Activated T-helper 17 cell treated with anti-CD3 and anti-CD28 coated beads, Interleukin-2, amount 50 U/mL, for 72 hours (primary cell): ENCODE measurements at places on chromosomes 6 and 20.
A peak's percentile ranks its signal among the peaks of the same experiment; 100 is the strongest.

- peaks cover 40% of the 10 kb centered on the region for H3K4me1 ChIP-seq
- peak; percentile 52 for ATAC-seq
- H3K36me3 ChIP-seq: peaks cover 61% of the 10 kb centered on the region
- H3K4me3 ChIP-seq: peak overlapping the region; percentile 84
- H3K27me3 ChIP-seq: no peaks in the 10 kb centered on the region
- peak overlapping the region; percentile 73 for H3K27ac ChIP-seq
These were observed 1.4 kb upstream of the CEP43 start for GRCh38 chr6:166997768-166998255.

GRCh38 chr6:111602481-111603011 is 3.1 kb downstream of the TRAF3IP2 start:
- ATAC-seq: no peak
- H3K4me3 ChIP-seq: peak overlapping the region; percentile 88
- peak overlapping the region; percentile 37 for H3K27ac ChIP-seq
- H3K27me3 ChIP-seq: no peaks in the 10 kb centered on the region
- peaks cover 66% of the 10 kb centered on the region for H3K36me3 ChIP-seq

DNA sequence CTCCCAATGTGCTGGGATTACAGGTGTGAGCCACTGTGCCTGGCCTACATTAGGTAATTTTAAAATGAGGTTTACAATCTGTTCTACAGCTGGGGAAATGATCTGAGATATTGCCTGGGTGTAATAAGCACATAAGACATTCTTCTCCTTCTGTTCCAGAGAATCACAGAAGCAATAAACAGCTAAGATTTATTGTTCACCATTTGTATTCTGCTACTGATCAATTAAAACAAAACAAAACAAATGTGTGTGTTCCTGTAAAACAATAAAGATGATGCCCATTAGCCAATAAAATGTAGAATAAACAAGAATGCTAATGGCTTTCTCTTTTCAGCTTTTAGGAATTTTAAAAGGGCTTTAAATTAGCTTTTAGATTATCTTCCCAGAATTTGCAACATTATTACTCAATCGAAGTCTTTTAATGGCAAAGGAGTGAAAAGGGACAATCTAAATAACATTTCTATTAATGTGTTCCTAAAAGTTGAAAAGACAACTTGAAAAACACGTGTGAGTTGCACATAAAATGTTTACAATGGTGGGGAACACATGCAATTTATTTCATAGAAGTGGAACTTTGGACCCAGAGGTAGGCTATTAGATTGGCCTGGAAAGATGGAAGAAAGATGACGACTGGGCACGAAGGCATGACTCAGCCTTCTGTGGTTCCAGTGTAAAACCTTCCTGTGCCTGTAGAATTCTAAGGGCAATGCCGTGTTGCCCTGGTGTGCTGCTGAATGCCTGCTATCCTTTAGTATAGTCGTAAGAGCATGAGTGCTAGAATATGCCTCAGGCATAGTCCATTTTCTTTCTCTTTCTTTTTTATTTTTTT is 29.0 kb upstream of the DEK start:
- no peaks in the 10 kb centered on the region for H3K4me1 ChIP-seq
- no peak overlapping the region for H3K27ac ChIP-seq
- H3K27me3 ChIP-seq: peaks cover 13% of the 10 kb centered on the region
- no peak overlapping the region for H3K4me3 ChIP-seq
- no peaks in the 10 kb centered on the region for H3K36me3 ChIP-seq
- ATAC-seq: no peak

- ATAC-seq: no peak
- H3K27ac ChIP-seq: no peak overlapping the region
- no peak overlapping the region for H3K4me3 ChIP-seq
- peaks cover 16% of the 10 kb centered on the region for H3K27me3 ChIP-seq
- H3K36me3 ChIP-seq: no peaks in the 10 kb centered on the region
- no peaks in the 10 kb centered on the region for H3K4me1 ChIP-seq
These were observed 19.0 kb downstream of the CTCFL start for GRCh38 chr20:57505979-57506378.

DNA sequence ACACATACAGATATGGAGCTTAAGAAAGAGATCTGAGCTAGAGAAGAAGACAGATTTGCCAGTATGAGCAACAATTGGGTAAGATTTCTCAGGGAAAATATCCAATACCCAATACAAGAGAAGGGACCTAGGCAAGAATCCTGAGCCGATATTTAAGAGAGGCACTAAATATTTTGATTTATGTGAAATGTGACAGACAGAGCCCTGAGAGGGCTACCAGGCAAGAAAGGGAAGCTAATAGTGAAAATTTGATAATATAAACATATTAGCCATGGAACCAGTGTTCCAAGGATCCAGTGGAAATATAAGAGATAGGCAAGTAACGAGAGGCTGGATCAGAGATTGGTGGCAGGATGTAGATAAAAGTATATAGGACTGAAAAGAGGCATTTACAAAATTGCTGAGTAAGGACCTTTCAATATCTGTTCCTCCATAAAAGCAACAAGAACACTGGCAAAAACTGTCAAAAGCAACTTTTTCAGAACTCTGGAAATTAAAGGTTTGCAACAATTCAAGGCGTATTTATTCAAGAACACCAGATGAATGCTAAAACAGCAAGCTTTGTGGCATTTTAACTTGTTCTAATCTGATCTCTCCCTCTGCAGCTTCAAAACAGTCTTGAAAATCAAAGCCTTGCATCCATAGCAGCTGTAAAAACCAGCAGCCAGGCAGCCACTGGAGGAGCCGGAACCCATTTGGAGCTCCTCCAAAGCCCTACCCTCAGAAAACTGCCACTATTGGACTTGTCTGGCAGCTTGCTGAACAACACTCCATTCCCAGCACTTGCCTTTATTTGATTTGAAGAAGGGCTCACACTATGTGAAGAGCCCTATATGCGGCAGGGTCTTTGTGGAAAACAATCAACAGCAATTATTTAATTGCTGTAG is 58.8 kb downstream of the REV3L start:
- H3K4me1 ChIP-seq: peaks cover 26% of the 10 kb centered on the region
- H3K27ac ChIP-seq: peak overlapping the region; percentile 35
- no peak for ATAC-seq
- peak overlapping the region; percentile 45 for H3K4me3 ChIP-seq
- H3K36me3 ChIP-seq: peaks cover 19% of the 10 kb centered on the region
- H3K27me3 ChIP-seq: no peaks in the 10 kb centered on the region

DNA sequence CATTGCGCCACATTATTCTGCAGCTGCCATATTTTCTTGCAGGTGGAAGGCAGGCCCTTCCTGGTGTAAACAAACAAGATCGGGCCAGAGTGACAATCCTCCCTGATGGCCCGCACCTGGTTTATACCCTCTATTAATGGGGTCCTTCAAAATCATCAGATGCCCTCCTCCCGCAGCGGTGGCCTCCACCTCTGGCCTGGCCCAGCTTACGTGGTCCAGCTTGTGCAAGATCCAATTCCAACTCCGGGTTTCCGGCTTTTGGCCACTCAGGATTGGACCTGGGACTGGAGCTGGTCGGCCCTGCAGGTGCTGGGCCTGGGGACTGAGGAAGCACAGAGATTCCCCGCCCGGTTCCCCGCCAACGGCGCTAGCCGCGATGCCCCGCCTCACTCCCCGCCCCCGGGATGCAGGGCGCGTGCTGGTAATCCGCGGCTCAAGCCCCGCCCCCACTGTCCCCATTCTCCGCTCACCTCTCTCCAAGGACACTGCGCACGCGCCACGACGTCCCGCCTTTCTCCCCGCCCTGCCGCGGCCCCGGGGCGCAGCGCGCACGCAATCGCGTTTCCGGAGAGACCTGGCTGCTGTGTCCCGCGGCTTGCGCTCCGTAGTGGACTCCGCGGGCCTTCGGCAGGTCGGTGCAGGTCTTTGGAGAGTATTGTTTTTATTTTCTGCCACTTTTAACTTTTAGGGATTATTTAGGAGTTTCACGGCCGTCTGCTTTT is at the start of gene TMEM14B:
TMEM14B (plus strand) TSS at position 555 of the 722 bp plus-strand sequence. CDS start 1,441 bp downstream, outside the sequence.
- peak; percentile 98 for ATAC-seq
- no peaks in the 10 kb centered on the region for H3K27me3 ChIP-seq
- H3K27ac ChIP-seq: peak within 1 kb of the TSS; percentile 90
- H3K4me3 ChIP-seq: peak within 1 kb of the TSS; percentile 92

GRCh38 chr6:136897071-136897470 is 25.0 kb upstream of the SLC35D3 start:
- no peak overlapping the region for H3K27ac ChIP-seq
- no peak for ATAC-seq
- H3K27me3 ChIP-seq: no peaks in the 10 kb centered on the region
- no peak overlapping the region for H3K4me3 ChIP-seq

DNA sequence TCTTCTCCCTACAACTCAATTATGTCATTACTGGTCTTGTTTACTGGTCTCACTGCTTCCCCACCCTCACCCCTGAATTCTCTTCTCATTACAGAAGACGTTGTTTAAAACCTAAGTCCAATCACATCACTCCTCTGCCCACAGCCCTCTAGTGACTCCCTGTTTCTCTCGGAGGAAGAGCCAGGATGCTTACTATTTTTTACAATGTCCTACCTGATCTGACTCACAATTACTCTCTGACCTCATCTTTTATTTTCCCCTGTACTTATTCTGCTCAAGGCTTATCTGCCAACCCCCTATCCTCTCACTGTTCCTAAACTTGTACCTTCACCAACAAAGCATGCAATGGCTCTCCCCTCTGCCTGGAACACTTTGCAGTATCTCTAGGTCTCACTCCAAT is 400.4 kb upstream of the PTCHD4 start:
- ATAC-seq: no peak
- no peak overlapping the region for H3K4me3 ChIP-seq
- H3K4me1 ChIP-seq: no peaks in the 10 kb centered on the region
- H3K36me3 ChIP-seq: no peaks in the 10 kb centered on the region

GRCh38 chr6:157759028-157759427 is 64.0 kb upstream of the SNX9 start:
- peaks cover 79% of the 10 kb centered on the region for H3K4me1 ChIP-seq
- H3K4me3 ChIP-seq: peak overlapping the region; percentile 12
- no peak for ATAC-seq
- peaks cover 27% of the 10 kb centered on the region for H3K36me3 ChIP-seq

DNA sequence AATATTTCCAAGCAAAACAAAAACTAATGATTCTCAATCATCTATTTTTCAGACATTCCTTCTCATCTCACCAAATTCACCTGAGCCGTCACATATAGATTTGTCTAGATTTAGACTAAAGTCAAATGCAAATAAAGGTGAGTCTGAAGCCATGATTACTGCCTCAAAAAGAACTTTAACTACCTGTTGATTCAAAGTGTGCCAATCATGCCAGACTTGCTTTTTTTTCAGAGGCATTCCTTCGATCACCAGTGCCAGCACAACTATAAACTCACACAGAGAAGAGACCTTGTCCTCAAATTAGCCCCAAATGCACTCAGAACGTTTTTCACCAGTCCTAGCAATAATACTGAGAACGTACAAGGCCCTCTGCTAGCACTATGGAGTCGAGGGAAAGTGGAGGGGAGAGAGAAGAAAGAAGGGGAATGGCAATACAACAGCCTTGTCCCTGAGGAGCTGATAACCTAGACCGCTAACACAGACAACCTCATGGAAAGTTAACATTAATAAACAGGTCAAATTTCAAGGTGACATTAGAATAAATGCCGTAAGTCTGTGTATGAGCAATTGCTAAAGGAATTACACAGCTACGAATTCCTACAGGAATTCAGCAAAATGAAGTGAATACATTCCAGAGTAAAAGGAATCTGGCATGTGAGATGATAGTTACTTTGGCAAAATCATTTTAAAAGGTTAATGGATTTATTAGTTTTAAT is 60.9 kb downstream of the EPB41L2 start:
- H3K4me3 ChIP-seq: no peak overlapping the region
- peaks cover 3% of the 10 kb centered on the region for H3K4me1 ChIP-seq
- H3K36me3 ChIP-seq: no peaks in the 10 kb centered on the region
- ATAC-seq: no peak
- H3K27me3 ChIP-seq: no peaks in the 10 kb centered on the region
- H3K27ac ChIP-seq: no peak overlapping the region

DNA sequence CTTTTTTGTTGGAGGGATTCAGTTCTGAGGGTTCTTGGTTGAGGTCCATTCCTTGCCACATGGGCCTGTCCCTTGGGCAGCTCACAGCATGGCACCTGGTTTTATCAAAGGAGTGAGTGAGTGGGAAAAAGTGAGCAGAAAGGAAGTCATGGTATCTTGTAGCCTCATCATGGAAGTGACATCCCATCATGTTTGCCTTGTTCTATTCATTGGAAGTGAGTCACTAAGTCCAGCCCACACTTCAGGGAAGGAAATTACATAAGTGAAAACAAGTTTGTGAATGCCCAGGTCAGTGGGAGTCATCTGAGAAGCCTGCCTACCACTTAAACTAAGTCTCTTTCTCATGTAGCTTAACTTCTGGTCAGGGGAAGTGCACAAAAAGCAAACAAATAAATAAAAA is 32.8 kb upstream of the ZNFX1 start:
- peaks cover 14% of the 10 kb centered on the region for H3K4me1 ChIP-seq
- peak overlapping the region; percentile 40 for H3K4me3 ChIP-seq
- ATAC-seq: peak; percentile 90
- H3K27me3 ChIP-seq: no peaks in the 10 kb centered on the region
- H3K27ac ChIP-seq: peak overlapping the region; percentile 57

- peaks cover 27% of the 10 kb centered on the region for H3K4me1 ChIP-seq
- H3K36me3 ChIP-seq: peaks cover 90% of the 10 kb centered on the region
These were observed 1.1 kb downstream of the PFDN6 start for GRCh38 chr6:33290459-33290858.

- H3K27me3 ChIP-seq: no peaks in the 10 kb centered on the region
- H3K27ac ChIP-seq: no peak overlapping the region
- ATAC-seq: no peak
- peaks cover 23% of the 10 kb centered on the region for H3K4me1 ChIP-seq
These were observed 32.6 kb downstream of the PDE7B start for GRCh38 chr6:135884136-135884535.

GRCh38 chr6:45479834-45480751 is 102.4 kb upstream of the SUPT3H start:
- H3K27ac ChIP-seq: no peak overlapping the region
- H3K27me3 ChIP-seq: no peaks in the 10 kb centered on the region
- H3K4me3 ChIP-seq: no peak overlapping the region
- peak; percentile 66 for ATAC-seq
- peaks cover 28% of the 10 kb centered on the region for H3K36me3 ChIP-seq

- H3K4me3 ChIP-seq: no peak overlapping the region
- H3K4me1 ChIP-seq: no peaks in the 10 kb centered on the region
- no peaks in the 10 kb centered on the region for H3K36me3 ChIP-seq
- H3K27me3 ChIP-seq: peaks cover 38% of the 10 kb centered on the region
- no peak overlapping the region for H3K27ac ChIP-seq
These were observed 7.0 kb upstream of the BEND6 start for GRCh38 chr6:56947924-56948323.

GRCh38 chr20:48725555-48725991 is 102.2 kb downstream of the PREX1 start:
- no peak overlapping the region for H3K4me3 ChIP-seq
- peak; percentile 79 for ATAC-seq
- H3K27ac ChIP-seq: peak overlapping the region; percentile 40
- H3K4me1 ChIP-seq: peaks cover 29% of the 10 kb centered on the region
- H3K36me3 ChIP-seq: peaks cover 88% of the 10 kb centered on the region
- no peaks in the 10 kb centered on the region for H3K27me3 ChIP-seq
